ENCODE measurements at places on chromosomes 2 and 18.

GRCh38 chr2:230498506-230499107, 82.6 kb downstream of the SP100 start:
- DNase-seq: peak; percentile 19

- peak; percentile 82 for DNase-seq
Observed at GRCh38 chr2:23404426-23404825, 19.4 kb downstream of the KLHL29 start.

DNA sequence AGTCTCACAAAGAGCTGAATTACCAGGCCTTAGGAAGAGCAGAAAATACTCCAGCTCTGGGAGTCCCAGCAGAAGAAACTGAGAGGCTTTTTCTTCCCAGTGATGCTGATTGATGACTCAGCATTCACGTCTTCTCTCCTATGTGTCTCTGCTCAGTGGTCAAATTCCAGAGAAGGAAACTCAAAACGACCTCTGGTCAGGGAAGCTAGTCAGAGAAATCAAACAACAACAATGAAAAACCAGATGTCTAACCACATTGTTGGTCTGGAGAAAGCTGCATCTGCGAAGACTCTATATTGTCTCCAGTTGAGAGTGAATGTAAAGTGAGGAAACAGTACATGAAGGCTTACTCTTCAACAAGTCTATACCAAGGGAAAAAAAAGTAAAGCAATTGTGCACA, 28.6 kb upstream of the CERS6 start:
- DNase-seq: peak; percentile 81

DNA sequence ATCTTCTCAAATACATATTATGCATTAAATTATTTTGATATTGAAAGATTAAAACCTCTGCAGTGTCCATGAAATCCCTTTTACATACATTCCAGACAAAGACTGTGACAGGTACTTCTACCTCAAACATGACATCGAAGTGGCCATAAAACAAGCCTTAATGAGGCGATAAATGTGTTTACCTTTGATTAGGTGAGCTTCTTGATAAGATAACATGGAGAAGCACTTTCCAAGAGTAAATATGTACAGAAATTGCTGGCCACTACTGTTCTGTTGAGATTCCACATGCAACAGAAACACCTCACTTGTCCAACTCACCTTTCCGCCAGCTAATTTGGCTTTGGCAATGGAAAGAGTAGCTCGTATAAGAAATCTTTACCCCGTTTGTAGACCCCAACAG, 55.2 kb downstream of the ZEB2 start:
- no peak for DNase-seq

GRCh38 chr18:73199151-73199550, 331.4 kb upstream of the NETO1 start:
- DNase-seq: peak; percentile 40

DNA sequence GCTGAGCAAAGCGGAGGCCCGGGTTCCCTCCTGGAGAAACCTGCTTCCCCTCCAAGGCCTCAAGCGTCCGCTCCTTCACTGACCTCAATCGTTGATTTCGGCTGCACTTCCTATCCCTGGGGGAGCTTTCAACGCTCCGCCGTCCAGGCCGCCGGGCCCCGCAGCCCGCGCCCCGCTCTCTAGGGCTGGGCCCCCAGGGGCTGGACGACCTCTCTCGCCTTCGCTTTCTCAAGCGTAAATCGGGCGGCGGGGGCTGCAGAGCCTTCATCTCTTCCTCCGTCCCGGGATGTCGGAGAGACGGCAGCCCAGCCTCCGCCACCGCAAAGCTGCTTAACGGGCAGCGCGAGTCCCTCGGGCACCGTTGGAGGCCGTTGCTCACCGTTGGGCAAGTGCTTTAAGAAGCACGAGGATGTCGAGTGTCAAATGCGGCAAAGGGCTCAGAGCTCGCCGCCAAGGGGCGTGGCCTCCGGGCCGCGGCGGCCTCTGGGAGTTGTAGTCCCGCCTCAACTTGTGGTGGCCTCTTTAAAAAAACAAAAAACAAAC, 8.5 kb downstream of the HES6 start:
- DNase-seq: no peak

- no peak for DNase-seq
Observed at GRCh38 chr2:127122361-127123027, 15.5 kb upstream of the BIN1 start.

DNA sequence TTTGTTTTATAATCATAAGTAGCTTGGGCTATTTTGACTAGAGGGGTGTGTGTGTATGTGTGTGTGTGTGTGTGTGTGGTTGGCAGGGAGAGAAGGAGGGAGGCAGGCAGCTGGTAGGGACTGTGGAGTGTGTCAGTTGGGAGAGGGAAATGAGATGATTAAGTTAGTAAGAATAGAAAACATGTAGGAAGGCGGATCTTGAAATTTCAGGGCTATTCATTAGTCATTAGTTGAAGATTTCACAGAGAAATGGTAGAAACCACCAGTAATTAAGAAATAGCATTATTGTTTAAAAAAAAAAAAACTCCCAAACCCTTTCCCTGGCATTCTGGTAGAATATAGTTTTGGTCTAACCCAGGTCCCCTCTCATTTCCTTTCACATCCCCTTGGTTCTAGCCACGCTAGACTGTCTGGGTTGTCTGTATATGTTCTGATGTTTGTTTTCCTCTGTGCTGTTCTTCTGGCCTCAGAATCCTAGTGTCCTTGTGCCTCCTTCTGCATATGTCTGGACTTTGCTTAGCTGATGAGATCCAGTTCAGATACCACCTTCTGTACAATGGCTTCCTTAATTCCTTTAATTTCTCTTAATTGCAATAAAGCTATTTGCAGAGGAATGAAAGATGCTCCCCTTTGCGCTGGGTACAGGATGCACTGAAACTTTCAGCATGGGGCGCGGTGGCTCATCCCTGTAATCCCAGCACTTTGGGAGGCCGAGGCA, 161.6 kb downstream of the NEDD4L start:
- DNase-seq: peak; percentile 96

DNA sequence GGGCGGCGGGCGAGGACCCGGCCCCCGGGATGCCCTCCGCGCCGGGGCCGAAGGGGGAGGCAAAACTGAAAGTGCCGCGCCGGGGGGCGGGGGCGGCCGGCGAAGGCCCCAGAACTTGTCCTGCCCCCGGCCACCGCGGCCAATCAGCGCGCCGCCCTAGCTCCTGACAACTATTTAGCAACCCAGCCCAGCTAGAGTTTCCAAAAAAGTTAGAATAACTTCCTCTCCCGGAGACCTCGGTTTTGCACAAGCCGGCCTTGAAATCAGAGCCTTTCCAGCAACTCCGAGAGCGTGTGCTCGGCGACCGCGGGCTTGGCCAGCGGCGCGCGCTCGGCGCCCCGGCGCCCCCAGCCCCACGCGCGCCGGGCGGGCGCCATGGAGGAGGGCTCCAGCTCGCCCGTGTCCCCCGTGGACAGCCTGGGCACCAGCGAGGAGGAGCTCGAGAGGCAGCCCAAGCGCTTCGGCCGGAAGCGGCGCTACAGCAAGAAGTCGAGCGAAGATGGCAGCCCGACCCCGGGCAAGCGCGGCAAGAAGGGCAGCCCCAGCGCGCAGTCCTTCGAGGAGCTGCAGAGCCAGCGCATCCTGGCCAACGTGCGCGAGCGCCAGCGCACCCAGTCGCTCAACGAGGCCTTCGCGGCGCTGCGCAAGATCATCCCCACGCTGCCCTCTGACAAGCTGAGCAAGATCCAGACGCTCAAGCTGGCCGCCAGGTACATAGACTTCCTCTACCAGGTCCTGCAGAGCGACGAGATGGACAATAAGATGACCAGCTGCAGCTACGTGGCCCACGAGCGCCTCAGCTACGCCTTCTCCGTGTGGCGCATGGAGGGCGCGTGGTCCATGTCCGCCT, at the start of gene TWIST2:
TSS of gene TWIST2 (plus strand) at position 245 of the 850 bp plus-strand sequence. CDS start at position 376, 131 bp downstream.
- DNase-seq: peak; percentile 98

DNA sequence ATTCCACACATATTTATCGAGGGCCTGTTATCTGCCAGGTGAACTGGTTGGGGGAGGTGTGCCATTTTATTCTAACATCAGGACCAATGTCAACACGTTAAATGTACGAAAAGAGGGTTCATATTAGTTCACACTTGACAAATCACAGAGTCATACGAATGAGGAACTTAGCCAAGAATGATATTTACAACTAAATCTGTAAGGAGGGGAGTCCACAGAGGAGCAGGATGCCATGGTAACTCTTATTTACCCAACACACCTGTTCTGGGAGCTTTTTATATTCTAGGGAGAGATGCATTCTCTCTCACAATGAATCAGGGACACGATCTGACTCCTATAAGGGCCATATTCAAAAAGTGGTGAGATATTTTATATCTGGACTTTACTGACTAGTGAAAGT, 144.1 kb downstream of the CDC42EP3 start:
- DNase-seq: no peak

- no peak for DNase-seq
Observed at GRCh38 chr18:35983147-35983546, 10.7 kb downstream of the RMP24 start.

All from AG10803 (cell line).